ENCODE measurements at places on chromosomes 11 and 22.

- DNase-seq, result no peak
Measured at GRCh38 chr11:16999116-16999515, 15.1 kb downstream of the PLEKHA7 start.

DNA sequence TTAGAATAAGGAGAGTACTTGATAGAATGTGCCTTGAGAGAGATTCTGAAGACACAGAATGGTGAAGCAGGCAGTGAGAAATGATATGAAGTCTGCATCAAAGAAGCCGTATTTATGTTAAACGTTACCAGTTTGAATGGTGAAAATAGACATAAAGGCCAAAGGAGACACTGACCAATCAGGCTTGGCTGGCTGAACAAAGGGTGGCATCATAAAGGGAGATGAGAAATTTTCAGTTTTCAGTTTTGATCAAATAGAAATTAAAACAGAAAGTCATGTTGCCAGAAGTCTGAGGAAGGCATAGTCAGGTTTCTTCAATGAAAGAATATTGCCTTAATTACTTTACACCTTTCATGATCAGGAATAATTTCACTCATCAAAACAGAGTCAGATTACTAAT, 6.6 kb downstream of the OR51F1 start:
- no peak for DNase-seq

- no peak for DNase-seq
Measured at GRCh38 chr11:114129699-114130098, 70.2 kb downstream of the ZBTB16 start.

DNA sequence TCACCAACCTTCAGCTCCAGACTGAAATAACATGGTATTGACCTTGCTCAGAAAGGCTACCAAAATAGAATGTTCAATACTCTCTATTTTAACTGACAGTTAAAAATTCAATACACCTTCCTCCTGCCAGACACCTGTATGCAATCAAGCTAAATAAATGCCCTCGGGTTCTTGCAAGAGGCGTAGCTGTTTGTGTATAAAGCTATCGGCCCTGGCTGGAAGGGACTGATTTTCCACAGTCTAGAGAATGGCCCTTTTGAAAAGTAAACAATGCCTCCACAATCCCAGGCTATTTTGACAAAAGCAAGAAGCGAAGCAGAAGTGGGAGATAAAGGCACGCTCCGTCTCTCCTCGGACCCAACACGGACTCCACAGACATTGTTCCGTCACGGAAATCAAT, 791.2 kb downstream of the BRD1 start:
- DNase-seq, result no peak

DNA sequence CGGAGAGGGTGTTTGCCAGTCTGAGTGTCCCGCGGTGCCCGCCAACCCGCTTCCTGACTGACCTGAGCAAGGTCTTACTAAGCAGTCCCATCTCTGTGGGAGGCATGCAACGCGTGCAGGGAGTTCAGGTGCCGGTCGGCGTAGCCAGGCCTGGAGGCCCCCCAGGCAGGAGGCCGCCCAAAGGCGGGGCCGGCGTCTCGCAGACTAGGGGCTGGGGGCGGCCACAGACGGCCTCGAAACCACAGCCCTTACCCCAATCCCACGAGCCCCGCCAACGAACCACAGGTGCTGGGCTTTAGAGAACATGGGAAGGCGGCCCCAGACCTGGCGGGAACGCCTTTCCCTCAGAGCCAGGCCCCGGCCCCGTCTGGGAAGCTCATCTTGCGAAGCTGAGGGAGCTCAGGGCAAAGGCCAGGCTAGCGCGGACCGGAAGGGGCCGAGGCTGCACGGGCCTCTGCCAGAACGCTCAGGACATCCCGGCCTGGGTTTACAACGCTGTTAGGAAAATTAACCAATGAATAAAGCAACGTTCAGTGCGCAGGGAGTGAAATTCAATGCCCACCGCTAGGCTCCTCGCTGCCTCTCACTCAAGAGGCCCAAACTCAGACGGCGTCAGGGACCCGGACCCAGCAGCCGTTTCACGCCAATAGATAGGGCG, 2.1 kb upstream of the MTFP1 start:
- DNase-seq, result no peak

- no peak for DNase-seq
Measured at GRCh38 chr11:110837603-110838002, 125.4 kb upstream of the ARHGAP20 start.

- DNase-seq, result no peak
Measured at GRCh38 chr11:116696381-116696941, 76.3 kb downstream of the BUD13 start.

DNA sequence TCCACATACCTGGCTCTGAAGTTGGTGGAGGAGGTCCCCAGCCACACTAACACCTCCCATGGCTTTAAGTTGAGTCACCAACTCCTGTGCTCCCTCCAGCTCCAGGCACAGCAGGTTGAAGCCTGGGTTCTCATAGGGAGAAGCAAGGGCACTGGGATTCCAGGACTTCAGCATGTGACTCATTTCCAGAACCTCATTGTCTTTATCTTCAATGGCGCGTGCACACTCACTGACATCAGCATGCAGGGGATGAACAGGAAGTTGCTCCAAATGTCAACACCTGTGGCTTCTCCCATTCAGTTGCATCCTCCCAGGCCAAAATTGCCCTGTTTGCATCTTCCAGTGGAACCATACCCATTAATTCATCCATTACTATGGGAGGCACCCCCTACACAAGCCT, 5.8 kb upstream of the UBQLNL start:
- no peak for DNase-seq

All from nucleus accumbens (tissue), 56 donors.